CD4-positive, alpha-beta T cell treated with Interleukin-4 for 1 hour (primary cell): ENCODE measurements at places on chromosomes 11 and 22.

- no peak for DNase-seq
These were observed 15.3 kb upstream of the CNTF start for GRCh38 chr11:58606930-58607714.

DNA sequence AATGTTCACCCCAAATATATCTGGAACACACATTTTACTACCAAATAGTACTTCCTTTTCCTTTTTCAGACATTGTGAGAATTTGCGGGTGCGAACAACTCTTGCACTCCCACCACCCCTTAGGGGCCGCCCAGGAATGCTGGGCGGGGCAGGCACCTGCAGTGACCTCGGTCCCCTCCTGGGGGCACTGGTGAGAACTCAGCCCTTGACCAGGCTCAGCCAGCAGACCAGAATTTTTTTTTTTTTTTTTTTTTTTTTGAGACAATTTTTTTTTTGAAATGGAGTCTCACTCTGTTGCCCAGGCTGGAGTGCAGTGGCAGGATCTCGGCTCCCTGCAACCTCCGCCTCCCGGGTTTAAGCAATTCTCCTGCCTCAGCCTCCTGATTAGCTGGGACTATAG is 75.8 kb downstream of the ARHGAP8 start:
- no peak for DNase-seq

DNA sequence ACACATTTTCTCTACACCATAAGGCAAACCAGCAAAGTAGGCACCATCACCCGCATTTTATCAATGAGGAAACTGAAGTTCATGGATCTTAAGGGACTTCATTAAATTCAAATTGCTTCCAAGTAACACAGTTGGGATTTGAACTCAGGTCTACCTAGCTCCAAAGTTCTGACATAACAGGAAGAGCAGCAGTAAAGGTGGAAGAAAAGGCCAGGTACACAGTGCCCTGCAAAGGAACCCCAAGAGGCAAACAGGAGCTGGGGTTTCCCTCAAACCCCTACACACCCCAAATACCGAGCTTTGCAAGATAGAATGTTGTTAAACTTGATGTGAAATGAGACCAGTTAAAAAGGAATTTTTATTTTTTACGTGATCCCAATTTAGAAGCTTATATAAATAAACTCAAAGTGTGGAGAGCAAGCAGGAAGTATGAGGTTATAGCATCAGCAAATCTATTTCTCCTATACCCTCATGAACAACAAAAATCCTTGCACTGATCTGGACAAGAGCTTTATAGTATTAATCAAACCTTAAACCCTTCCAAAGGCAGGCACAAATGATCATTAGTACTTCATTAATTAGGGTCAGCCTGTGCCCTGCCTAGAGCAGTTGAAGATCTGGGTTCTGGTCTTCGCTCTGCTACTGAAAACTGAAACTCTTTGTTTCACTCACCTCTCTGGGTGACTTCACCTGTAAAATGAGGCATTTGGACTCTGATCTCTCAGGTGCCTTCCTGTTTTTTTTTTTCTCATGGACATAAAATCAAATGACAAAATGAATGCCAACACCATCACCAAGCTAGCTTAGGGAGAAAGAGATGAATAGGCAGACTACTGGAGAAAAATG is 36.5 kb downstream of the SYTL2 start:
- DNase-seq = no peak

DNA sequence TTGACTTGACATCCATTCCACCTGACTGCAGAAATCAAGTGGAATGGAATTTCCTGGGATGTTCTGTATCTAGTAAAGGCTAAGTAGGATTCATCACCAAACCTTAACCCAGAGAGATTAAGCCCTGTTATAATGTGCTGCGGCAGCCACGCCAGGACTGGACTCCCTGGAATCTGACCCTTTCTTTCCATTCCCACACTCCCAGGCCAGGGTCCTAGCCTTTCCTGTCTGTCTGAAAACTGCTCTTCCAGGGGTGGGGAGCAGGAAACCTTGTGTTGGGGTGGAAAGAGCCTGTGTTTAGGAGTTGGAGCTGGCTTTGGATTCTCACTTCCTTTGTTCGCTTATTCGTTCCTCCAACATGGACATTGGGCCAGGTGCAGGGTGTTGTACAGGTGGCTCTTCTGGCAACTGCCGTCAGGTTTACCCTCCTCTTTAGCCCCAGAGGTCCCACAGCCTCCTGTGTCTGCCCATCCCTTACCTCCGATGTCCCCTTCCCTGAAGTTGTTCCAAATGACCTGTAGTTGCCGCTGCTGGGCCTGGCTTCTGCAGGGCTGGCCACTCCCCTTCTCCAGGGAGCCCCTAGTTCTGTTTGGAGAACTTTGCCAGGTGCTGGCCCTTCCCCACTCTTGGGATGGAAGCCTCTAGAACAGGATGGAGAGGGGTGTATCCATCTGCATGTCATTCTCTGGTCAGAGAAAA is 20.5 kb upstream of the PARVB start:
- DNase-seq = no peak

DNA sequence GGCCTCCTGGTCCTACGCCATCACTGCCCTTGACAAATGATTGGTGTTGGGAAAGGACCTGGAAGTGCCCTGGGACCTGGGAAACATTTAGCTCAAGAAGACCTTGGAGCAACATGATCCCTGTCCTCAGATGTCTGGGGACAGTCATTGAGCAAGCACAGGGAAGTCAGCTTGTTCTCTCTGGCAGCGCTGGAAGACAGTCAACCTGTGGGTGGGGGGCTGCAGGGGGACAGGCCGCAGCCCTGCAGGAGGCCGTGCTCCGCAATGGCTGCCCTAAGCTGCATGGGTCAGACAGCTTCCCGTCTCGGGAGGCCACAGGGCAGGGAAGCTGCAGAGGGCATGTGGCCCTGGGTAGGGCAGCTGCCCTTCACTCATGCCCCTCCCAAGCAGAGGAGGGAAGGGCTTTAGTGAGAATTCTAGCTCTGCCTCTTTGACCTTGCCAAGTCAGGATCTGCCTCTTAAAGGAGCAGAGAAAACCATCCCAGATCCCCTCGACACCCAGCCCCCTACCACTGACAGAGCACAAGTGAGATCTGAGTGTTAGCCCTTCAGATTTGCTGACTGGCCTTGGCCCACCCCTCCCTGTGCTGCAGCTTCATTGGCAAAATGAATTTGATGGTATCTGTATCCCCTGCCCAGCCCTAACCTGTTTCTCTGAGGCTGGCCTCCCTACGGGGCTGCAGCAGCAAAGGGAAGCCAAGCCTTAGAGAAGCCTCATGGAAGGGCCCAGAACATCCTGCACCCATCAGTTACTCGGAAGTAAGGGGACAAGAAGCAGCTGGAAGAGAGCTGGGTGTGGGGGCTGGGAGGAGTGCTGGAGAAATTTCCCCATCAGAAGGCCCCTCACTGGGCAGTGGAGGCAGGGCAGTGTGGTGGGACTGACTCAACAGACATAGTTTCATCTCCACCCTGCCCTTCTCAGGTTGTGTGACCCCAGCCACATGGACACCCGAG is 6.2 kb upstream of the SREBF2 start:
- no peak for DNase-seq

GRCh38 chr11:31106326-31106725 is 263.2 kb downstream of the DCDC1 start:
- no peak for DNase-seq

DNA sequence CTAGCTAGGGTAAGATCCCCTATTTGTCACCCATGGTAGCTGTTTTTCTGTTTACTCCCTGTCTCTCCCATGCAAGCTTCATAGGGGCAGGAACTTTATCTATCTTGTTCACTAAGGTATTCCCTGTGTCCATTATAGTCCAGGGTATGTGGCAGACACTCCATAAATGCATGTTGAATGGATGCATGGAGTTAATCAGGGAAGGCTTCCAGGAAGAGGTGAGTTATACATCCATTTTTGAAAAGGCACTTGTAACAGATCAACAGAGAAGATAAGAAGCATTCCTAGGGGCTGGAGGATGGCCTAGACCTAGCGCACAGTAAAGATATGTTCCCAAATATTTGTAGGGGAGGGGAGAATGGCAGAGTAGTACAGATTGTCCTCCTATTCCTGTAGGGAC is 130.3 kb downstream of the BUD13 start:
- DNase-seq = no peak
